G401 (cell line): ENCODE measurements at places on chromosomes 16 and 17. TPM values are rescaled to one million over a fixed set of nuclear protein-coding genes. Genes with fewer than 3 reads are reported as not detected.

Gene MT1F
- total RNA-seq: not detected in 2 replicates

DNA sequence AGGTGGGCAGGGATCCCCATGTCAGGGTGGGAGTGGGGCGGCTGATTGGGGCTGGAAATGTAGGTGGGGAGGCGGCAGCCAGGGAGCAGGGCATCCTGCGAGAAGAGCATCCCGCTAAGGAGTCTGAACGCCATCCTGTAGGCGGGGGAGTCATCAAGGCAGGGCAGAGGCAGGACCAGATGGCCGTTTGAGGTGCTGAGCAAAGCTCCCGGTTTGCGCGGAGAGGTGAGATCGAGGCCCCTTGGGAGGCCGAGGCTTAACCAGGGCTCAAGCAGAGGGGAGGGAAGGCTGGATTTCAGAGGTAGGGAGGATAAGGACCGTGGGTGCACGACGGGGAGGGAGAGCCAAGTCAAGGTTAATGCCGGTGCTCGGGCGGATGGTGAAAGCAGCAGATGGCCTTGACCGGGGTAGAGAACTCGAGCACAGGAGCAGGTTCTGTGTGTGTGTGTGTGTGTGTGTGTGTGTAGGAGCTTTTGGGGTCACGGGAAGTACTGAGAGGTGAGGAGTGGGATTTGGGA, 472 bp upstream of the NME2 start:
- peak; percentile 50 for DNase-seq

DNA sequence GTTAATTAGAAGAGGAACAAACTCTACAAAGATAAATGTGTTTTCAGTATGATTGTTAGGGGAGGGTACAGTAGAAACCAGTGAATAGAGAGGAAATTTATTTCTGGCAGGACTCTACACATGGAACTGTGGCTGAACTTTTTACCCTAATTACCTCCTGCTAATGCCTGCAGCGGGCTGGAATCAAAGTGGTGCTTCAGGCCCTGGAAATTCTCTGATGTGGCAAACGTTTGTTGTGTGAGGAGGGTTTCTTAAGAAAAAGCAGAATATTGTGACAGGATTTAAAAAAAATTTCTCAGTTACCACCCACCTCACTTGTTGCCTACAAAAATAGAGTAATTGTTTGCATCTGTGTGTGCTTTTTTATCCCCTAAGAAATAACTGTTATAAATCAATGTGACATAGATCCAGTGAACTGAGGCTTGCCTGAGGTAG, 154.5 kb downstream of the BCAS3 start:
- DNase-seq: no peak

- DNase-seq: no peak
These were observed 4.3 kb upstream of the WIPI1 start for GRCh38 chr17:68461589-68461988.

- no peak for DNase-seq
These were observed 79.1 kb downstream of the TAOK1 start for GRCh38 chr17:29469276-29469675.

DNA sequence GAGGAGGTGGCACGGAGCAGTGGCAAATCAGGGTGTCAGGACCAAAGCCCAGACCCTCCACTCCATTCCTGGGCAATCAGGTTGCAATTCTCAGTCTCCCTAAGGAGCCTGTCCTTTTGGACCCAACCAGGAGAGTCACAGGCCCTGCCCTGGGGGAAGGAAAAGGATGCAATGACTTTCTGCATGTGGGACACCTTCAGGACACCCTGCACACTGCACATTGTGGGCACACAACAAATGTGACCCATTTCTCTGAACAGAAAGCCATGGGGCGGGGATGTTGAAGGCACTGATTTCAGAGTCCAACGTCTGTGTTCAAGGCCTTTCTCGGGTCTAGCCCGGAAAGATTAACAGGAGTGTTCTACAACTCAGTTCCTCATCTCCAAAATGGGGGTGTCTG, 286.2 kb upstream of the FOXF1 start:
- no peak for DNase-seq

Gene ACAP1
- total RNA-seq: 0.61 TPM in 1 of 2 replicates, not detected in the other

Gene PRAC2
- total RNA-seq: 9.5 and 42.2 TPM in 2 replicates

DNA sequence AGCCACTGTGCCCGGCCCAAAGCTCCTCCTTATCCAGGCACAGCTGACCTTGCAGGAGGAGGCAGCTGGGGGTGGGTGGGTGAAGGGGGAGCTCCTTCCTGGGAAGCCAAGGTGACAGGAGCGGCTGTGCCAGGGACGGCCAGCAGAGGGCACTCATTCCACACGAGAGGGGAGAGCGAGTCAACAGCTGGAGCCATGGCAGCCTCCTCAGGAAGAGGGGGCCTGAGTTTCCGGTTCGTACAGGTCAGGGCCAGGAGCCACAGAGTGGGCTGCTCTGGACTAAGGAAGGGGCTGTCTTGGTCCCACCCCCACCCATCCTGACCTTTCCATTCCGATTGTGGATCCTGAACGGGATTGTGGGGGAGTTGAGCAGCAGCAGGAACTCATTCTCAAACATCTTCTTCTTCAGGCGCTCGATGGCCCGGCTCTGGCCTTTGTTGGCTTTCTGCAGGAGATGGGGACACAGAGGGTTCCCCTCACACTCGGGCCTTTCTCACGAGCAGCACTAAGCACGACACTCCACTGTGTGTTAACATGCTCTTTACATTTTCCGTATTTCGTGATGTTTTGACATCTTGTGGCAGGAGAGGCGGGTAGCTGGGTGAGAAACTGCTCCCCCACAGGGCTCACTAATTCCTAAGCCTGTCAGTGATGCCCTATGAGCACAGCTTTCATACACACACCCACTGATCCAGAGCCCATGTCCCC, 61.6 kb downstream of the TIMM22 start:
- no peak for DNase-seq

GRCh38 chr17:50018909-50019308, 23.9 kb upstream of the DLX3 start:
- DNase-seq: no peak

DNA sequence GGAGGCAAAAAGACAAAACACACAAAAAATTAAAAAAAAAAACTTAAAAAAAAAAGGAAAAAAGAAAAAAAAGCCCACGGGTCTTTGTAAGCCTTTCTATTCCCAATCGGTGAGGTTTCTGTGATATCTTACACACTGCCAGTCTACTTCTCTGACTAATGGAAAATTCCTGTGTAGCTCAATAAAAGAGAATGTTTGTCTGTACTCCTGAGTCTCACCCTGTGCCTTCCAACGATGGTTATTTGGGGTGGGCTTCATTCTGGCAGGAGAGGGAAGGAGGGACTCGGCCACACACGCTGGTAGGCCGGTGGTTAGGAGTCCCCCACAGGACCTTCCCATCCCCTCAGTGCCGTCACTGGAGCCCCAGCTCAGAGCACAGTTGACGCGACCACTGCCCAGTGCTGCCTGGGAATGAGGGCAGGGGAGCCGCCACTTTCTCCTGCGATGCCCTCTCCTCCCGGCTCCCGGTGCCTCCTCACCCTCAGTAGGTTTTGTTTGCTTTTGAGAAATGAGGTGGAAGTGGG, 68.0 kb downstream of the AMFR start:
- no peak for DNase-seq

DNA sequence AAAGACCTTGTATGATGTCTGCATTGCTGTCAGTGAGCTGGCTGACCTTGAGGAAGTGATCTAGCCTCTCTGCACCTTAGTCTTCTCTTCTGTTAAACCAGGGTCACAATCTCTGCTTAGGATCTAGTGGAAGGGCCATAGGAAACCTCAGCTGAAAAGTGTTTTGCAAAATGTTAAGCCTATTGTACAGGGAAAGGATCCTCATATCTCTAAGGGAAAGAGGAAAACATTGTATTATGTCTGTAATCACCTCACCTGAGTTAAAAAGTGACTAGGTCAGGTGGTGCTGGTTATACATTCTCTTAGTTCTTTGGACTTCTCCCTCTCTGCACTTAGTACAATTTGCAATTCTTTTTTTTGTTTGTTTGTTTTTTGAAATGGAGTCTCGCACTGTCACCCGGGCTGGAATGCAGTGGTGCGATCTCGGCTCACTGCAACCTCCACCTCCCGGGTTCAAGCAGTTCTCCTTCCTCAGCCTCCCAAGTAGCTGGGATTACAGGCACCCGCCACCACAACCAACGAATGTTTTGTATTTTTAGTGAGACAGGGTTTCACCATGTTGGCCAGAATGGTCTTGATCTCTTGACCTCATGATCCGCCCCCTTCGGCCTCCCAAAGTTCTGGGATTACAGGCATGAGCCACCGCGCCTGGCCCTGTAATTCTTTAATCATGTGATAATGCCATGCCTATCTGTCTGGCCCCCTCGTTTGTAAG, 2.0 kb upstream of the SEPHS2 start:
- no peak for DNase-seq

GRCh38 chr16:24430954-24431760, 108.2 kb upstream of the RBBP6 start:
- no peak for DNase-seq

DNA sequence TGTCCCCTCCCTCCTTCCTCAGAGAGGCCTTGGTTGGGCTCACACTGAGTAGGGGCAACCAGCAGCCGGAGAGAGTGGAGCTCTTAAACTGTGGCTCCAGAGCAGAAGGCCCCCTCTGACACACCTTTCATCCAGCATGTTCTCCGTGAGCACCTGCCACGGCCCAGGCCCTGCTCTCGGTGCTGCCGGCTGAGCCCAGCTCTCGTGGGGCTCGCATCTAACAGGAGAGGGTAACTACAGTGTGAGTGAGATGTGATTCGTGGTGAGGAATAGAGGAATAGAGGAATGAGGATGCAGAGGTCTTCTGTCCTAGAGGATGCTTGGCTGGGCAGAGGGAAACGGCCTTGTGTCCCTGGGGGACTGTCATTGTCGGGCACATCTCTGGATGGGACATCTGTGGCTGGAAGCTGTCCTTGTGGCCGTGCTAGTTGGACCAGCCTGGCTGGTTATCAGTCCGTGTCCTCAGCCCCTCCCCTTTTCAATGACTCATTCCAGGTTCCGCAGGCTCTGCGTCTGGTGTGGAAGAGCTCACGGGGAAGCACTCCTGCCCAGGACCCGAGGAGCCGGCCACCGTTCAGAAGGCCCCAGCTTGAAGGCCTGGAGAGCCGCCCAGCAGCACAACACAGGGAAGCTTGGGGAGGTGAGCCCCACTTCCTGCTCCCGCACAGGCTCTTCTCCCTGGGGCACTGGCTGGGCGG, 11.9 kb upstream of the DNASE1 start:
- DNase-seq: peak; percentile 77

- no peak for DNase-seq
These were observed 2.8 kb upstream of the SLFN11 start for GRCh38 chr17:35376245-35376644.

Gene KRTAP4-11
- not detected in 2 replicates for total RNA-seq

DNA sequence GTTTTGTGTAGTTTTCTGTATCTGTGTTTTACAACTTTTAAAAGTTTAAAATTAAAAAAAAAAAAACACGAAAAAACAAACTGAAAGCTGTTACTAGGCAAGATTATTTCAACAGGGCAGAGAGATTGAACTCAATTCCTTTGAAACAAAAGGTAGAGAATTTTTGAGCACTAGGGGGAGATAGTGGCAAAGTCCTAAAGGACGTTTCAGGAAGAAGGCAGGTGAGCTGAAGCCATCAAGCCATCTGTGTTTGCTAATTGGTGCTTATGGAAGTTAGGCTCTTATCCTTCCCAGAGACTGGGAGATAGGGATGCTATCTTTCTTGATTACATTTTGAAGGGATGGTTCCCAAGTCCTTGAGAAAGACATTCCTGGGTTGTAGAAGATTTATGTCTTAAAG, 70.6 kb upstream of the CLEC3A start:
- DNase-seq: peak; percentile 57

DNA sequence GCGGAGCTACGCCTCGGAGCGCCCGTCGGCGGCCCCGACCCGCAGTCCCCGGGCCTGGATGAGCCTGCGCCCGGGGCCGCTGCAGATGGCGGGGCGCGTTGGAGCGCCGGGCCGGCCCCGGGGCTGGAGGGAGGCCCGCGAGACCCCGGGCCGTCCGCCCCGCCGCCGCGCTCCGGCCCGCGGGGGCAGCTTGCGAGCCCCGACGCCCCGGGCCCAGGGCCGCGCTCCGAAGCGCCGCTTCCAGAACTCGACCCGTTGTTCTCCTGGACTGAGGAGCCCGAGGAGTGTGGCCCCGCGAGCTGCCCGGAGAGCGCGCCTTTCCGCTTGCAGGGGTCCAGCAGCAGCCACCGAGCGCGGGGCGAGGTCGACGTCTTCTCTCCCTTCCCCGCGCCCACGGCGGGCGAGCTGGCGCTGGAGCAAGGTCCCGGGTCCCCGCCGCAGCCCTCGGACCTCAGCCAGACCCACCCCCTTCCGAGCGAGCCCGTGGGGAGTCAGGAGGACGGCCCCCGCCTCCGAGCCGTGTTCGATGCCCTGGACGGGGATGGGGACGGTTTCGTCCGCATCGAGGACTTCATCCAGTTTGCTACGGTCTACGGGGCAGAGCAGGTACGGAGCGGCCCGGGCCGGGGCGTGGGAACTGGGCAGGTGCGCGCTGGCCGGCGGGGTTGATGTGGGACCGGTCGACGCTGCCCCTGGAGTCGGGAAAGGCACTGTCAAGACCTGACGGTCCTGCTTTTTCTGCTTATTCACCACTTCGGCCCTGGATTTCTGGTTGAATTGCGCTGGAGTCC, 861 bp downstream of the RAB11FIP3 start:
- DNase-seq: peak; percentile 22

DNA sequence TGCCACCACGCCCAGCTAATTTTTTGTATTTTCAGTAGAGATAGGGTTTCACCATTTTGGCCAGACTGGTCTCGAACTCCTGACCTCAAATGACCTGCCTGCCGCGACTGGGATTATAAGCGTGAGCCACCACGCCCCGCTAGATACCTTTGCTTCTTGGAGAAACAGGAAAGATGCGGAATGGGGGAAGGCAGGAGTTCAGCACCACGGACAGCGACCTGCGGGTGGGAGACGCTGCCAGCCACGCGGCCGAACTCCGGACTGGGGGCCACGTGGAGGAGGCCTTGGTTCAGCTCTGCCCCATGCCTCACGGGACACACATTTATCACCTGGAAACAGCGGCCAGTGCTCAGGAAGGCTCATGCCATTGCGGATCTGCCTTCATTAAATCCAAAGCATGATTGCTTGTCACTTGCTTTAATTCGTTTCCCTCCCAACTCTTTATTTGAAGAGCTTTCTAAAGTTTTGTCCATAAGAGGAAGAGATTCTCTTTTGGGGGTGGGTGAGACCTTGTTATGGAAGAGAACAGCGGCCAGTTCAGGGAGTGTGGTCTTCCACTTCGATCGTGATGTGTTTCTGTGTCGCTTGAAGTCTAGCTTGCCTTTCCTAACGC, 219.9 kb downstream of the ENGASE start:
- DNase-seq: no peak

DNA sequence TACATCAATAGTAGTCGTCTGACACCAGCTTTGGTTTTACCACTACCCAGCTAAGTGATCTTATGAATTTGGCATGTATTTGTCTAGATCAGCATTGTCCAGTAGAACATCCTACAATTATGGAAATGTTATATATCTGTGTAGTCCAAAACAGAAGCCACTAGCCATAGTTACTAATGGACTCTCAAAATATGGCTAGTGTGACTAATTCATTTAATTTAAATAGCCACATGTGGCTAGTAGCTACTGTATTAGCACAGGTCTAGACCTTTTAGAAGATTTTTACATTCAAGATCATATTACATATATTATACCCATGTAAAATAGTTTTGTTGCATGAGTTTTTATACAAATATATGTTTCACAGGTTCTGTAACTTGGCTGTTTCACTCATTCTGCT, 27.0 kb upstream of the NFAT5 start:
- no peak for DNase-seq

Gene CFAP52
- not detected in 2 replicates for total RNA-seq

GRCh38 chr17:16662936-16663335, 9.3 kb upstream of the ZNF624 start:
- no peak for DNase-seq
